Left forelimb (tissue), 1 donor: ENCODE measurements at places on chromosomes 13 and 19.
A peak's percentile ranks its signal among the peaks of the same experiment; 100 is the strongest.

DNA sequence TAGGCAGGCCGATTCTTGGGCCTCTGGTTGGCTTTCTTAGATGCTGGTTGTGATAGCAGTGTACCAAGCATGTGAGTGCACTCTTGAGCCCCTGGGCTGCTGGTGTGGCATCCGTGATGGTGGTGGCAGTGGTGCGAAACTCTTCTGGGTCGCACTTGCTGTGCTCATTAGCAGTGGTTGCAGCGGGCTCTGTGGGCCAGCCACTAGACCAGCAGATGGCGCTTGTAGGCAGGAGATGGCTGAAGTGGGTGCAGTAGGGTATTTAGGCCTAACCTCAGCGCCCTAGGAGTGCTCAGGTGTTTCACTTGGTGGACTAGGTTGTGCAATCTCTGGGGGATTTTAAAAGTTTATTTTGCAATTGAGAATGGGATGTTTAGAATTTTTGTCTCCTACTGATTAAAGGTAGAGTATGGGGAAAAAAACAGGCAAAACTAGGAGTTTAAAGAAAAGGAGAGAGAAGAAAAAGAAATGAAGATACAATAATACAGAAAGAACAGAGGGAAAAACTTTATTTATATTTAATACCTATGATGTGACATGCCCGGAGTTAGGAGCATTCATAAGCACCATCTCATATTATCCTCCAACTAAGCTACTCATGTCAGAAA lies 4.3 kb upstream of the ZNF17 start:
- DNase-seq, result no peak

GRCh38 chr19:27972291-27973040 lies 1240.5 kb downstream of the UQCRFS1 start:
- no peak for DNase-seq

- DNase-seq, result peak; percentile 59
Observed at GRCh38 chr19:2043251-2043641, 7.8 kb downstream of the MKNK2 start.

DNA sequence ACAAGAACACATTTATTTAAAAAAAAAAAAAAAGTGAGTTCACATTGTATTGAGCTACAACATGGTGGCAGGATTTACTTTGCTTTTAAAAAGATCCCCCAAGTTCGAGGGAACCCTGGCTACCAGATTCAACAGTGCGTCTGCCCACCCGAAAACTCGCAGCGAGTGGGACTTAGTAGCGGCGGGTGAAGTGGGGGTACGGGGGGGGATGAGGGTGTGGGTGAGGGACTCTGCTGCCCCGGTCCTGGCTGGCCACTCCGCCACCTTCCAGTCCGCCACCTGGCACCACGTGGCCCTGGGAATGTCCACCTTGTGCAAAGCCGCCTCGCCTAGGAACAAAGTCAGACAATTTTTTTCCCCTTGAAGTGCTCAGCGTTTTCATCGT lies 19.3 kb upstream of the TINCR start:
- no peak for DNase-seq

- DNase-seq, result no peak
Observed at GRCh38 chr19:47625650-47626049, 16.7 kb downstream of the BICRA start.

DNA sequence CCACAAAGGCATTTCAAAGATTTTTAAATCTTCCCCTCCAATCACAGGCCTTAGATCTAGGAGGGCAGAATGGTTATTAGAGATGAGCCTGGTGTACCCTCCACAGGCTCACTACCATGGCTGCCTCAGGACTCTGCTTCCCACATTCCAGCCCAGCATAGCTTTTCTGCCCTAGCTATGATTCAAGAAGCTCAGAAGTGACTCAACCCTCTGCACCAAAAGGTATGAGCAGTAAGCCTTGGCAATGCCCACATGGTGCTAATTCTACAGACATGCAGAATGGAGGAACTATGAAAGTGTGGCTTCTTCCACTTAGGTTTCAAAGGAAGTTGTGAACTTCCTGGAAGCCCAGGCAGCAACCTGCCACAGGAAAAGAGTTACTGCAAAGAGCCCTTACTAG lies 786.2 kb downstream of the SLITRK6 start:
- DNase-seq, result no peak

DNA sequence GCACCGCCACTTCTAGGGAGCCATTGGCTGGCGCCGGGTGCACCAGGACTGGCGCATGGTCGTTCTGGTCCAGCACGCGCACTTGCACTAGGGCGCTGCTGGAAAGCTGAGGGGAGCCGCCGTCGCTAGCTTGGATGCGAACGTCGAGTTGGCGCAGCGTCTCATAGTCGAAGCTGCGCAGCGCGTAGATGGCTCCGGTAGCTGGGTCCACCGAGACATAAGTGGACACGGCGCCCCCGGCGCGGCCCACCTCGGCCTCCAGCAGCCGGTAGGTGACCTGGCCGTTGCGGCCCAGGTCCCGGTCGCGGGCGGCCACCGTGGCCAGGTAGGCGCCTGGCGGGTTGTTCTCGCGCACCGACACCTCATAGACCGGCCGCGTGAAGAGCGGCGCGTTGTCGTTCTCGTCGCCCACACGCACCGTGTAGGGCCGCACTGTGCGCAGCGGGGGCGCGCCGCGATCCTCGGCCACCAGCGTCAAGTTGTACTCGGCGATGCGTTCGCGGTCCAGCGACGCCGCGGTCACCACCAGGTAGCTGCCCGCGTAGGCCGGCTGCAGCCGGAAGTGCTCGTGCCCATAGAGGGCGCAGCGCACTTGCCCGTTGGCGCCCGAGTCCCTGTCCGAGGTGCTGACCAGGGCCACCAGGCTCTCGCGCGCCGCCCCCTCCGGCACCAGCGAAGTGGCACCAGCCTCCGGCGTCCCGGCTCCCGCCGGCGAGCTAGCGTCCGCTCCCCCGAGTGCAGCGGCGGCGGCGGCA lies 1.7 kb downstream of the PCDH8 start:
- DNase-seq, result peak; percentile 81
